ENCODE measurements at places on chromosomes 2 and 18. TPM values are rescaled to one million over a fixed set of nuclear protein-coding genes. Genes with fewer than 3 reads are reported as not detected.

GRB14 gene
- total RNA-seq, result 16.6 TPM

- no peak for DNase-seq
These were observed 15.7 kb downstream of the KCTD1 start for GRCh38 chr18:26532367-26533340.

GRCh38 chr18:3692691-3693090 lies 242.7 kb downstream of the TGIF1 start:
- no peak for DNase-seq

SETBP1 gene
- total RNA-seq, result 100 TPM

GRCh38 chr2:238967978-238968360 lies 120.1 kb downstream of the TWIST2 start:
- DNase-seq, result no peak

DNA sequence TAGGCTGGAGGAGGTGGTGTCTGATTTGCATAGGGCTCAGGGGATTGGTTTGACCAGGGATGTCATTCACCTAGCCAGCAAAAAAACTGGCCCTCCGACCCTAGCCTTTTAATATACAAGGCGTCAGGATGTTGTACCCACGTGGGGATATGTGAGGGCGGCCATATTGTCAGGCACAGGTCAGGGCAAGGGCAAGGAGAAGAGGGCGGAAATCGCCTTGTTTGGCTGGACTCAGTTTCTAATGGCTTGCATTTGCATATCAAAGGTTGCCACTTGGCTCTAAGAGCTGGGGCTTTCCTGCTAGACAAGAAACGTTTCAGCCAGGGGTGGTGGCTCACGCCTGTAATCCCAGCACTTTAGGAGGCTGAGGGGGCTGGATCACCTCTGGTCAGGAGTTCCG lies 24.9 kb upstream of the PDCL3 start:
- no peak for DNase-seq

DNA sequence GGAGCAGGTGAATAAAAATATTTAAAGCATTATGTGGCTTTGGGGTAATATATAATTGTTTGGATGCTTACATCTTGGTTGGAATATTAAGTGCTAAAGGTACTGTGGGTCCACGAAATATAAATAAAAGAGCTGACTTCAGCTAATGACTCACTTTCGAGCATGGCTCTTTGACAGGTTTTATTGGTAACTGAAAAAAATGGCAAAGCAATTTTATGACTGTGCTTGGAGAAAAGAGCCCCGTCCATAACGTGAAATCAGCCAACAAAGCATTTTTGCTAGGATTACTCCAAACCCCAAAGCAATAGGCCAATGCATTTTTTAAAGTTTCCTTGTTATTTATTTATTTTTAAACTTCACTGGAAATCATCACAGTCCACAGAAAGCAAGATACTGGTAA lies 397.2 kb upstream of the CDH19 start:
- DNase-seq, result no peak

IL1R1 gene
- total RNA-seq, result 49.3 TPM

TNFRSF11A gene
- total RNA-seq, result 3.6 TPM

GRCh38 chr2:229243890-229244560 lies 27.1 kb downstream of the PID1 start:
- DNase-seq, result no peak

DNA sequence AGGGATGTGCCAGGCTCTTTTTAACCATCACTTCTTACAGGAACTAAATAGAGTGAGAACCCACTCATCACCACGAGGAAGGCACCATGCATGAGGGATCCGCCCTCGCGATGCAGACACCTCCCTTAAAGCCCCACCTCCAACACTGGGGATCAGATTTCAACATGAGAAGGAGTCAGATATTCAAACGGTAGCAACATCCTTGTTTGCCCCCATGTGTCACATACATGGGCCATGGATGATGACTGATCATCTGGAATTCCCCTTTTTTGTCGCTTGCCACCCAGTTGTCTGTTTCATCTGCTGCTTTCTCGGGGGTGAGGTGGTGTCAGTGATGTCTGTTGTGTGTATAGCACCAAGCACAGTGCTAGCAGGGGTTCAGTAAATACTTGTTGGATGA lies 57.9 kb downstream of the NCK2 start:
- no peak for DNase-seq

GRCh38 chr2:201233812-201234662 lies 26.3 kb upstream of the CASP8 start:
- DNase-seq, result no peak

DNA sequence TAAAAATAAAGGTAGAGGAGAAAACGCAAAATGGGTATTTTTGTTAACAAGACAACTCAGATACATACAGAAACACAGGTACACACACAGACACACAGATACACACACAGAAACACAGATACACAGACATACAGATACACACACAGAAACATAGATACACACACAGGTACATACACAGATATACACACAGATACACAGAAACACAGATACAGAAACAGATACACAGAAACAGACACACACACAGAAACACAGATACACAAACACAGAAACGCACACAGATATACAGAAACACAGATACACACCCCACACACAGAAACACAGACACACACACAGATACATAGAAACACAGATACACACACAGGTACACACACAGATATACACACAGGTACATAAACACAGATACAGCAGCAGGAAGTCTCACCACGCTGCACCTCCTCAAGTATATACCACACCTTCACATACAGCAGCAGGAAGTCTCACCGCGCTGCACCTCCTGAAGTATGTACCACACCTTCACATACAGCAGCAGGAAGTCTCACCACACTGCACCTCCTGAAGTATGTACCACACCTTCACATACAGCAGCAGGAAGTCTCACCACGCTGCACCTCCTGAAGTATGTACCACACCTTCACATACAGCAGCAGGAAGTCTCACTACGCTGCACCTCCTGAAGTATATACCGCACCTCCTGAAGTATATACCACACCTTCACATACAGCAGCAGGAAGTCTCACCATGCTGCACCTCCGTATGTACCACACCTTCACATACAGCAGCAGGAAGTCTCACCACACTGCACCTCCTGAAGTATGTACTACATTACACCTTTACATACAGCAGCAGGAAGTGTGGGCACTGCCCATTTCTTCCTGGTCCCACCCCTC lies 250.5 kb downstream of the HDAC4 start:
- peak; percentile 38 for DNase-seq

DNA sequence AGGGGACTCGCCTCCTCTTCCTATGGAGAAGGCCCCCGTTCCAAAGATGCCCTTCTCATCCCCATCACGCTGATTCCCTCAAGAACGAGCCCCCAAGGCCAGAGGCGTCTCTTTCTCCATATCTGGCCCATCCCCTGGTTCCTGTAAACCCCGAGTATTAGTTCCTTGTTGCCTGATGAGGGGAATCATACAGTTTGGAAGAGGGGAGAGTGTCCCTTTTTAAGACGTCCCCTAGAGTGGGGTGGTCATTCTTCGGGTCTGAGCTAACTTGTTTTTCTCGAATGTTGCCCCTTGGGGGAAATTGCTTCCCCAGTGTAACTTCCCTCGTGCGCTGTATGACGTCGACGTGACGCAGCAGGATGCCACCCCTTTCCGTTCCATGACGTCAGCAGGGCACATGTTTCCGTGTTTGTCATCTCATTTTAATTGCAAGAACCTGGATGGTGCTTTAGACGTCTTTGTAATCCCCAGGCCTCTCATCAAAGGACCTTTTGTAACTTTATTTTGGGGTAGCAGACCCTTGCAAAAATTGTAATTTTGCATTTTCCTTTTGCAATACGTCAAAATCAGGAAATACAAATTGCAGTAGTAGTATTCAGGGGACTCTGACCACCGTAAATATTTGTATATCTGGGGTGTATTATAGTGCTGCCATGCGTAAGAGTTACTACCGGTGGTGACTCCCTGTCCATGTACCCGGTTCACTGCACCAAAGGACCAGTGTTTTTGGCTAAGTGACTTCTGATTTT lies 569 bp downstream of the BABAM2 start:
- peak; percentile 95 for DNase-seq

DNA sequence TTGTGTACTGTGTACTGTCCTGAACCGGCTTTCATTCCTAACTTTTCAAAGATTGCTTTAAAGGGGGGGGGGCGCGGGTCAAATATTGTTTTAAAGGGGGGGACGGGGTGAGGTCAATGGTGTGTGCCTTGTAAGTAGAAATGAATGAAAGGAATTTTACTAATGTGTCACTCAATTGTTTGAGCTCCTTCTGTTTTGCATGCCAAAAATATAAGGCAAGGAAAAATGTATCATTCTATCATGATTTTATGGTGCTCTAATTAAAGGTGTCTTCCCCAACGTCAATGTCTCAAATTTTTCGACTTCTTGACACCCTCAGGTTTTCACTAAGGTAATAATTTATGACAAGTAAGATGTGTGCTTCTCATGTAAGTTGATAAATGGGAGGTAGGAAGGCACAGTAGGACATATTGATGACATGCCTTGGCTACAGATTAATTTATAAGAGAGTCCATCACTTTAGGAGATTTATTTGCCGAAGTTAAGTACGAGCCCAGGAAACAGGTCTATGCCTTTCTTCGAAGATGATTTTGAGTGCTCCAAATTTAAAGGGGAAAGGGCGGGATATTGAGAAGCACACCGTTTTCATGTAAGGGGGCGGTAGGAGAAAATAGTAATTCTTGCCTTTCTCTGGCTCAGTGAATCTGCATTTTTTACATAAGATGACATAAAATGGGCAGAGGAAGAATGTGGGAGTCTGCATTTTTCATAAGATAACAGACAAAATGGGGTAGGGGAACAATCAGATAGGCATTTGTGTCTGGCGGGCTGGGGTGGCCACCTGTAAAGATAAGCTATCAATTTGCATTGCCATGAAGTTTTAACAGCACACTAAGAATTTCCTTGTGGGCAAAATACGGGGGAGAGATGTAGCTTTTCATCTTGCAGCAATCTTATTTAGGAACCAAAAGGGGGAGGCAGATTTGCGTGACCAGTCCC lies 1.2 kb upstream of the TRAPPC8 start:
- no peak for DNase-seq

- DNase-seq, result no peak
These were observed 70.8 kb upstream of the SLC39A10 start for GRCh38 chr2:195586062-195586714.

SLC66A2 gene
- 33.2 TPM for total RNA-seq

GRCh38 chr2:28745876-28746275 lies 5.8 kb upstream of the PPP1CB start:
- DNase-seq, result no peak

- peak; percentile 59 for DNase-seq
These were observed 1.8 kb upstream of the DUSP2 start for GRCh38 chr2:96146881-96147592.

DNA sequence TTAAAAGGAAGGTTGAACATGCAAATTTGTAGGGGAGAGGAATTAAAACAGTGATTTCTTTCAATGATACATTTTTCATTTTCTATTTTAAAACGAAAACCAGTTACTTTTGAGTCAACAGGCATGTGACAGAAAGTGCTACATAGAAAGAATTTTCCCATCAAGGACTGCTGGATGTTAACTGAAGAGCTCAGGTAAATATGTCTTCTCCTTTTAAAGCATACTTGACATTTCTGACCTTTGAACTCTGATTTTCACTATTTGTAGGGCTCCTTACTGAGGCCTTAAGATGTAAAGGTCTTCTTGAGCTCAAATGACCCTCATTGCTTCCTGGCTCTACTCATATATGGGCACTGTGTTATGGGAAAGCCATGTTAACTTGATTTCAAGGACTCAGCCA lies 32.4 kb downstream of the FIGN start:
- DNase-seq, result no peak

- DNase-seq, result no peak
These were observed 52.9 kb downstream of the PPP1R1C start for GRCh38 chr2:182038576-182038975.

GRCh38 chr2:23628926-23629771 lies 244.2 kb downstream of the KLHL29 start:
- no peak for DNase-seq

CABYR gene
- 1.1 TPM for total RNA-seq

- DNase-seq, result no peak
These were observed 191.7 kb upstream of the HAAO start for GRCh38 chr2:42984081-42984480.

DNA sequence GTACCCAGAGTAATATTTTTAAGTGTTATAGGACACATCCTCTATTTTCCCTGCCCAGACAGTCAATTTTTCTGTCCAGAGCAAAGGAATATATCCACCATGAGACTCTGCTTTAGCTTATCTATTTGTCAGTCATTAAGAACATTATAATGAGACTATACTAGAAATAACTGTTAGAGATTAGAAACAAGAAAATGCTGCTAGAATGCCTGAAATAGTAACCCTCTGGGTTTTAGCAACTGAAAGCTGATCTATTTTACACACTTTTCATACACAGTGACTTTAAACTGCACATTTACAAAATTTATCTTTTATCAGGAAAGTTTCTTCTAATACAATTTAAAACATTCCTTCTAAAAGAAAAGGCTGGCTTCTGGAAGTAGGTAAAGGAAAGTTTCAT lies 39.6 kb downstream of the MBD2 start:
- no peak for DNase-seq

GRCh38 chr2:30643674-30644073 lies 163.6 kb downstream of the CAPN13 start:
- no peak for DNase-seq

GRCh38 chr2:239640210-239640609 lies 239.4 kb upstream of the HDAC4 start:
- DNase-seq, result no peak

DNA sequence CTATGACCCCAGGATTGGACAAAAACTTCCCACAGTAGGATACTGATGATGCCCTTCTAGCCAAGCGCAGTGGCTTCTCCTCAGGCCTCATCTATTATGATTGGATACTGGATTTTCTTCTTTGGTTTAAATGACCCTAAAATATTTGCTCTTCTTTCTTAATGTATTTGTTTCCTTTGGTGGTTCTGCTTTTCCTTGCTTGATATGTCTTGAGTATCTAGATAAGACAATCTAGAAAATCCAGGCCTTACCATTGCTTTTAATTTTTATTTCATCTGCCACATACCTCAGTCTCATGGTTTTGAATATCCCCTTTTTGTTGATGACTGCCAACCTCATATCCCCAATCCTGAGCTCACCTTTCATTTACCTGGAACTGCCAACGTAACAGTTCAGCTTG lies 35.6 kb downstream of the OTOF start:
- DNase-seq, result peak; percentile 2

GPR35 gene
- total RNA-seq, result 7.8 TPM

- no peak for DNase-seq
These were observed 93.7 kb upstream of the WDR75 start for GRCh38 chr2:189347540-189347939.

- peak; percentile 64 for DNase-seq
These were observed 690.0 kb downstream of the ARHGAP15 start for GRCh38 chr2:143819190-143819735.

- DNase-seq, result no peak
These were observed 36.7 kb downstream of the DYNC1I2 start for GRCh38 chr2:171723716-171724683.

DYNAP gene
- not detected for total RNA-seq

- DNase-seq, result no peak
These were observed 163.2 kb upstream of the KLF7 start for GRCh38 chr2:207328944-207329386.
